ENCODE measurements at places on chromosomes 16 and 17. TPM values are rescaled to one million over a fixed set of nuclear protein-coding genes. Genes with fewer than 3 reads are reported as not detected.

The ACOX1 gene
- 18.5 TPM for total RNA-seq

The EVPLL gene
- total RNA-seq = not detected

The MFAP4 gene
- total RNA-seq = not detected

The PNMT gene
- total RNA-seq = not detected

The MARVELD3 gene
- total RNA-seq = not detected

All from T-helper 17 cell (primary cell).